Fibroblast of skin of back (primary cell): ENCODE measurements at places on chromosomes 4 and X.

DNA sequence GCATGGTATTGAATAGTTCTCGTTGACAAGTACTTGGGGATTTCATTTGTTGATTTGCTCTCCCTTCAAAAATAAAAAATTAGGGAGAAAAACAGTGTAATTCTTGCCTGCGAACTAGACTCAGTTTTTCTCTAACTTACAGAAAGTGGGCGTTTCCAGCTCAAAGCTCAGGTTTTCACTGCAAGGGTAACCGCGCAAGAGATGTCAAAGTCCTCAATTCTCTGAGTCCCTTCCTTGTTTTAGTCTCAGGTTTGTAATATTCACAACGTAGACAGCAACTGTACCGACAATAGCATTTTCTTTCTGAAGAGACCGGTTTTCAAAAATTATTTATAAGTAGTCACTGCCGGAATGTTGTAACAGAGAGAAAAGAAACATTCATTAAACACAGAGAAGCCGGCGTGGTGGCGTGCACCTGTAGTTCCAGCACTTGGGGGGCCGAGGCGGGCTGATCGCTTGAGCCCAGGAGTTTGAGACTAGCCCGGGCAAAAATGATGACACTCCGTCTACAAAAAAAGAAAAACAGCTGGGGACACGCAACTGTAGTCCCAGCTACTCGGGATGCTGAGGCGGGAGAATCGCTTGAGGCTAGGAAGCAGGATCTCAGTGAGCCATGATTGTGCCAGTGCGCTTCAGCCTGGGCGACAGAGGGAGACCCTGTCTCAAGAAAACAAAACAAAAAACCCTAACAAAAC is 774 bp downstream of the ZCCHC4 start:
- peak; percentile 8 for DNase-seq

DNA sequence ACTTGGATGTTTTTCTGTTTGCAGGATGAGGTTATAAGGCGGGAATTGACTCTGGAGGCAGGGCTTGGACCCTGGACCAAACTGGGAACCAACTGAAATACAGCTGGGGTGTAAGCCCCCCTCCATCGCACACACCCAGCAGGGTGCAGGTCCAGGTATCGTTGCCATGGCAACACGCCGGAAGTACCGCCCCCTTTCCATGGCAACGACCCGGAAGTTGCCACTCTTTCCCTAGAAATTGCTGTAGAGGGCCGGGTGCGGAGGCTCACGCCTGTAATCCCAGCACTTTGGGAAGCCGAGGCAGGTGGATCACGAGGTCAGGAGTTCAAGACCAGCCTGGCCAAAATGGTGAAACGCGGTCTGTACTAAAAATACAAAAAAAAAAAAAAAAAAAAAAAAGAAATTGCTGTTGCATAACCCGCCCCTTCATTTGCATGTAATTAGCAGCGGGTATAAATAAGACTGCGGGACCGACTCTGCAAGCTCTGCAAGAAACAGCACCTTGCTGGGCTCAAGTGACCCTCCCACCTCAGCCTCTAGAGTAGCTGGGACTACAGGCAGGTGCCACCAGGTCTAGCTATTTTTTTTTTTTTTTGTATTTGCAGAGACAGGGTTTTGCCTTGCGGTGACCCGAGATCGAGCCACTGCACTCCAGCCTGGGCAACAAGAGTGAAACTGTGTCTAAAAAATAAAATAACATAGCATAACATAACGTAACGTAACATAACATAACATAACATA is 139.6 kb downstream of the CRLF2 start:
- no peak for DNase-seq

- no peak for DNase-seq
Measured at GRCh38 chrX:118574666-118575065, 79.1 kb downstream of the DOCK11 start.

- peak; percentile 35 for DNase-seq
Measured at GRCh38 chrX:53186351-53186750, 38.7 kb downstream of the KDM5C start.

- peak; percentile 8 for DNase-seq
Measured at GRCh38 chr4:102139132-102139573, 206.1 kb downstream of the SLC39A8 start.

- no peak for DNase-seq
Measured at GRCh38 chr4:23775694-23776093, 114.2 kb downstream of the PPARGC1A start.

DNA sequence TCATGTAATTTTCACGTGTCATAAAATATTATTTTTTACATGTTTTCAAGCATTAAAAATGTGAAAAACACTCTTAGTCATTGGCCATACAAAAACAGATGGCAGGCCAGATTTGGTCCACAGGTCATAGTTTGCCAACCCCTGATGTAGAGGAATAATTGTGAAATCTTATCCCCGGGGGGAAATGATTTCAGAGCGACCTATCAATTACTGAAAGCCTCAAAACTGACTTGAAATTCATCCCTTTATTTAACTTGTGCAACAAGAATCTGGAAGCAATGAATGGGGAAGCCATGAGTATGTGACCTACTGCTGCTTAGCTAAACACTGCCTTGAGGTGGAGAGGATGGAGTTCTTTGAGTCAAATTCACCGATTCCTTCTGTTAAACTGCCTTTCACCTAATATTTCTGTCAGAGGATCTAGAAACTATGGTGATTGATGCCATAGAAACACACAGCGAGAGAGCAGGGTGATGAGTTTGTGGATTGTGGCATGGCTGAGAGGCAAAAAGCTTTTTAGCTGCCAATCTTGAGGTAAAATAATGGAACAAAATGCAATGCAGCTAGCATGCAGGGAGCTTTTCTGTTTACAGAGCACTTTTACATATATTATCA is 30.3 kb upstream of the BRS3 start:
- no peak for DNase-seq

GRCh38 chr4:73679836-73680235 is 59.6 kb upstream of the RASSF6 start:
- peak; percentile 87 for DNase-seq

- DNase-seq, result no peak
Measured at GRCh38 chr4:42167709-42168108, 15.3 kb upstream of the BEND4 start.

DNA sequence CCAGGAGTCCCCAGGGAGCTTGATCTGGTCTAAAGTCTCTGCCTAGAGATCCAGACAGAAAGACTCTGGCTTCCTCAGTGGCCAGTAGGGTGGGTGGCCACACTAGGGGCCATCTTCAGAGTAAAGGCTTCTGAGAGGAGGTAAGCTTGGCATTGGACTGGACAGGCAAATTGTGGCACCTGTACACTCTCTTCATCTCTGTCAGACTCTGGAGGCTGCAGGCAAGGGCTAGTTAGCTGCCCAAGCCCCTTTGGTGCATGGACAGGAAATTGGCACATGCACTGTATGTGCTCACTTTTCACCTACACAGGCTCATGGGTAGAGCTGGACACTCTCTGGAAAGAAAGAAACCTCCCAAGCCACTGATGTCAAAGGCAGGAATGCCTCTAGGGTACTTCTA is 142.8 kb downstream of the PJA1 start:
- no peak for DNase-seq

GRCh38 chrX:101595739-101596419 is 21.9 kb downstream of the ARMCX6 start:
- DNase-seq, result peak; percentile 70

GRCh38 chr4:40843696-40844095 is 93.9 kb downstream of the NSUN7 start:
- no peak for DNase-seq

- peak; percentile 29 for DNase-seq
Measured at GRCh38 chr4:152095701-152096070, 334.9 kb upstream of the GATB start.

- DNase-seq, result no peak
Measured at GRCh38 chrX:54413753-54414152, 26.5 kb upstream of the TSR2 start.

GRCh38 chr4:25308761-25309160 is 3.8 kb upstream of the ZCCHC4 start:
- peak; percentile 34 for DNase-seq

DNA sequence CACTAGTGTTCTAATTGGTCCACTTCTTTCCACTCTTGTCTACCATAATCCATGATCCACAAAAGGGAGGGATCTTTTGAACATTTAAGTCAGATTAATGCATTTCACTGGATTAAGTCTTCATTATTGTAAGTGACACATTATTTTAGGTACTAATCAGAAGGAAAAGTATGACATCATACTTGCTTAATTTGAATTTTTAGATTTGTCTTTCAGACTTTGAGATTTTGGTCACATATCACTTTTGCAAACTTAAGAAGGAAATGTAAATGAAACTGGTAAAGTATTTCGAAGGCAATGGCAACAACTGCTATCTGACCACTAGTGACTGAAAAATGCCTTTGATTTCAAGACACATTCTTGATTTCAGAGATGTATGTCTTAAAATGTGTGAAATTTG is 5.2 kb downstream of the MMRN1 start:
- DNase-seq, result no peak

- DNase-seq, result no peak
Measured at GRCh38 chrX:55488006-55488592, 1.5 kb downstream of the USP51 start.

GRCh38 chr4:141645611-141646340 is 9.4 kb downstream of the IL15 start:
- DNase-seq, result peak; percentile 97

DNA sequence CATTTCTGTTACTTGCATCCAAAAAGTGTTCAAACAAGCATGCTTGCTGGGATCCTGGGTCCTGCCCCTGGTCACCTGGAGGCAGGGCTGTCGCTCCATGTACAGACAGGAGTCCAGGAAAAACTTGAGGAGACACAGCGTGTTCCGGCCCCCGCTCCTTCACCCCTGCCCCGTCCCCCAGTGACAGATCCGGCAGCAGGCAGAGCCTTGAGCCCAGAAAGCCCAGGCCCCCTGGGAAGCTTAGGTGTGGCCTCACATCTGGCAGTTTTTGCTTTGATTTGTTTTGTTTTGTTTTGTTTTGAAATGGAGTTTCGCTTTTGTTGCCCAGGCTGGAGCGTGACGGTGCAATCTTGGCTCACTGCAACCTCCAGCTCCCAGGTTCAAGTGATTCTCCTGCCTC is 67.0 kb downstream of the TRMT44 start:
- no peak for DNase-seq

DNA sequence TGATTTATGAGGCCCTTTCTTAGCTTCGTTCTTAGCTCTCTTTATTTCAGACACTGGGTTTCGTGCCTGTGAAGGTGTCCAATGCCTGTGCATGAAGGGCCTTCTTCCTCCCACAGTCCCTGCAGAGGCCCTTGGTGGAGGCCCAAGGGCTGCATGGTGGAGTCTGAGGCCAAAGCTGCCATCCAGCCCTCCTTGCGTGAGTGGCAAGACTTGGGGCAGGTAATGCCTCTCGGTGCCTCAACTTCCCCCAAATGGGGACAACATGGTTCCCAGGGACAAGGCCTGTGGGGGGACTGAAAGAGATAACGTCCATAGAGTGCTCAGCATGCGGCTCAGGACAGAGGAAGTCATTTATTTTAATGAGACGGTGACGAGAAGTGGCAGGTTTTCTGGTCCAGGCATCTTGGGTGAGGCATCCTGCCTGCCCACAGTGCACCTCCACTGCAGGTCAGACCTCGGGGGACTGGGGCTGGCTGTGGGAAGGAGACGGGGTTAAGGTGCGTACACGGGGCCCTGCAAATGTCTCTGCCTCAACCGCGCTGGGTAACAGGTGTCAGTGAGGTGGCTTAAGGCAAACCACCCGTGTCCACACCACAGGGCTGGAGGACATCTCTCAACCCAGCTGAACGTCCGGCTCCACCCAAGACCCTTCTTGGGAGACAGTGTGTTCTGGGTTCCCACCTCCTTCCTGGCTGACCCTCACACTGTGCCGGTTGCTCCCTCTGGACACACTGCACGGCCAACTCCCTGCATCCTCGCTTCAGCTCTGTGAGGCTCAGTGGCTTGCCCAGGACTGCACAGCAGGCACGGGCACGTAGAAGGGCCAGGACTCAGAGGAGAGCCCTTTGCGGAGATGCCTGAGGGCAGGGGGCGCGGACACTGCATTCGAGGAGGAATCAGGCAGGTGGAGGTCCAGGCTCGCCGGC is 50.5 kb downstream of the PSAPL1 start:
- no peak for DNase-seq

- DNase-seq, result peak; percentile 82
Measured at GRCh38 chr4:6855692-6856297, 53.8 kb upstream of the TBC1D14 start.

GRCh38 chr4:78079726-78080430 is 22.8 kb downstream of the FRAS1 start:
- no peak for DNase-seq

DNA sequence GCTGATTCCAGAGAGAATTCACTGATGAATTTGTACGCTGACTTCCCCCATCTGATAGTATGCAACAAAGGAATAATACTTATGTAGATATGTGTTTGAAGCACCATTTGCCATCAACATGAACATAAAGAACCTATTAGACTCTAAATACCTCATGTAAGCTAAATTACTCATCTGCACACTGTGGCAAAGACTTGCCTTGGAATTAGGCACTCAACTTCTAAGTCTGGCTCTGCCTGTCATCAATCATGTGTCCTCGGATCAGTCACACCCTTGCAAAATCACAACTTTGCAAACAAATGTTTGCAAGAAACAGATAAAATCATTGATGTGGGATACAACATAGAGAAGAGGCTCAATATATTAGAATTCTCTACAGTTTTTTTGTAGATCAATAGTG is 169.9 kb upstream of the LDB2 start:
- DNase-seq, result peak; percentile 23

GRCh38 chrX:40449956-40450706 is 130.6 kb upstream of the ATP6AP2 start:
- DNase-seq, result no peak

DNA sequence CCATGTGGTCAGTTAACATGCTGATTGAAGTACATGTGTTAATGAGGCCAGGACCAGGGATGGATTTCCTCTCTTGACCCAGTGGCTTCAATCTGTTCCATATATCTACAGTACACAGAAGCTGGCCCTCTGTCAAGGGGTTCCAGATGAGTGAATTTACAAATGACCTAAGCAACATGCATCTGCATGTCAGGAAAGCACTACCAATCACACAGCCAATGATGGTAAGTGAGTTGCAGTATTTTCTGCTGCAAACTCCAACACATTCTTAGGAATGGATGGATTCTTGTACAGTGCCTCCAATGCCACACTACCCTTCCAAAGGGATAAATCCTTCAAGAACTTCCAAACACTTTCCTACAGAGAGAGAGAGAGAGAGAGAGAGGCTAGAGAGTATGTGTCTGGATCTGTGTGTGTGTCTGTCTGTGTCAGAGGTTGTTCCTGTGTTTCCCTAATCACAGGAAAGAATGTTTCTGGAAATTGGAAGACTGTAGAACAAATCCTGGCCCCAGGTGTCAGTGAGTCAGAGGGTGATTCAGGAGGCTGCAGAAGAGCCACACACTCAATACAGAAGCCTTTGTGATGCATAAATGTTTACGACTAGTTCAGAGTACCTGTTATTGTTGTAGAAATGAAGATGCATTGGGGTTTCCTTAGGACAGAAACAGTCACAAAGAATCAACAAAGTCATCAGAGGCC is 107.5 kb downstream of the GUCY2F start:
- DNase-seq, result no peak

DNA sequence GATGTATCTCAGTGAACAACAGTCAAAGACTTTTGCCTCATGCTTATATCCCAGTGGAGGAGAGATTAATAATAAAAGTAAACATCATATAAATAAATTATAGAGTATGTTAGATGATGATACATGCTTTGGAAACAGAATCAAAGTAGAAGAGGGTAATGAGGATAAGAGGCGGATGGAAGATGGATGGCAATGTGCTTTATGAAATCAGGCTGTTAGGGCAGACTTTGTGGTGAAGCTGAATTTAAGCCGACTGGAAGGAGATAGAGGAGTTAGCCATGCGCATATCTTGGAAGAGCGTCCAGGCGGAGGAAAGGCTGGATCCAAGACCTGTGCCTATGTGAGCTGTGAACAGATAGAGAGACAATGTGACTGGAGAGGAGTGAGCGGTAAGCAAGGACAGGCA is 74.9 kb upstream of the GUCY1A1 start:
- no peak for DNase-seq
